T1000 (cell line): ENCODE measurements at places on chromosomes 2 and 18.

DNA sequence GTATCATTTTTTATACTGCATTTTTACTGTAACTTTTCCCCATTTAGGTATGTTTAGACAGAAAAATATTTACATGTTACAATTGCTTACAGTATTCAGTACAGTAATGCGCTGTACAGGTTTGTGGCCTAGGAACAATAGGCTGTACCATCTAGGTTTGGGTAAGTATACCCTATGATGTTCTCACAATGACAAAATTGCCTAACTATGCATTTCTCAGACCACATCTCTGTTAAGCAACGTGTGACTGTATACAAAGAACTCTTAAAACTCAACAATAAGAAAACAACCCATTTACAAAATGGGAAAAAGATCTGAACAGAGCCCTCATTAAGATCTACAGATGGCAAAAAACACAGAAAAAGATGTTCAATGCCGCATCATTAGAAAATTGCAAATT is 29.4 kb downstream of the FAM210A start:
- DNase-seq, result no peak

DNA sequence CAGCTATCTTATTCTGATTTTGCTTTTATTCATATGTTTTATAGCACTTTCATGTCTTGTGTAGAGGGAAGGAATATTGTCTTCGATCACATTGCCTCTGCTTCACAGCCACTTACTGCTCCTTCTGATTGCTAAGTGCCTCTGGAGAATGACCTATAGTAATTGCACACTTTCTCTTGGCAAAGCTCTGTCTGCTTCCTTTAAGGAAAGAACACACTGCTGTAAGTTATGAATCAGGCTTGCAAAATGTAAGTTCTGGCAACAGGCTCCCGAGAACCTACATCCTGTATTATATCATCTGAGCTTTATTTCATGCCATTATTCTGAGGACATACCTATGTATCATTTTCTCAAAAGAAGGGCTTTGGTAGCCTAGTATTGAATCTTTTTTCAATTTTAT is 170.7 kb downstream of the ZNF804A start:
- no peak for DNase-seq

GRCh38 chr2:99643787-99644418 is 154.1 kb upstream of the REV1 start:
- DNase-seq, result no peak

DNA sequence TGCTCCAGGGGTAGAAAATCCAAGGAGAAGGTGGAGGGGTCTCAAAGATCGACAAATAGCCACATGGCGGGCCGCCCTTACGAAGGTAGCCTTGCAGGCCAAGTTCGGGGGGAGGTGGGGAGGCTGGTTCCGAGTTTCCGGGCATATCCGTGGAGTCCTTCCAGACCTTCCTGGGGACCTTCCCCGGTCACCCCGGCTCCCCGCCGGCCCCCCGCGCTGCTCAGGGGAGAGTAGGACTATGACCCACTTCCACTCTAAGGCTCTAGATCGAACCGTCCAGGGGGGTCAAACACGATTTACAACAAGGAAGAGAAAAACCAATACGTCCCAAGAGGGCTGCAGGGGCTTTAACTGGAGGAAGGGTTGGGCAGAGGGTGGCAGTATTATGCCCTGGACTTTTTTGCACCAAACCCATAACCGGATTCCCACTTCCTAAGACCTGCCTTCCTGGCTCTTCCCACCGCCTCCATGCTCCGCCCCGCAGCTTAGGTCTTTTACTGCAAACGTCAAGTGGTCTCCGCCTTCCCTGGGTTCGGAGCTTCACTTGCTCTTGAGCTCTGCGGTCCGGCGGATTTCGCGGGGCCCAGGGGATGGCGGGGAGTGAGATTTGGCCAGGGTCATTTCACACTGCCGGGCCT is 779 bp upstream of the LYPD6 start:
- DNase-seq, result peak; percentile 63

- no peak for DNase-seq
Measured at GRCh38 chr2:69450735-69451416, 13.6 kb upstream of the NFU1 start.

DNA sequence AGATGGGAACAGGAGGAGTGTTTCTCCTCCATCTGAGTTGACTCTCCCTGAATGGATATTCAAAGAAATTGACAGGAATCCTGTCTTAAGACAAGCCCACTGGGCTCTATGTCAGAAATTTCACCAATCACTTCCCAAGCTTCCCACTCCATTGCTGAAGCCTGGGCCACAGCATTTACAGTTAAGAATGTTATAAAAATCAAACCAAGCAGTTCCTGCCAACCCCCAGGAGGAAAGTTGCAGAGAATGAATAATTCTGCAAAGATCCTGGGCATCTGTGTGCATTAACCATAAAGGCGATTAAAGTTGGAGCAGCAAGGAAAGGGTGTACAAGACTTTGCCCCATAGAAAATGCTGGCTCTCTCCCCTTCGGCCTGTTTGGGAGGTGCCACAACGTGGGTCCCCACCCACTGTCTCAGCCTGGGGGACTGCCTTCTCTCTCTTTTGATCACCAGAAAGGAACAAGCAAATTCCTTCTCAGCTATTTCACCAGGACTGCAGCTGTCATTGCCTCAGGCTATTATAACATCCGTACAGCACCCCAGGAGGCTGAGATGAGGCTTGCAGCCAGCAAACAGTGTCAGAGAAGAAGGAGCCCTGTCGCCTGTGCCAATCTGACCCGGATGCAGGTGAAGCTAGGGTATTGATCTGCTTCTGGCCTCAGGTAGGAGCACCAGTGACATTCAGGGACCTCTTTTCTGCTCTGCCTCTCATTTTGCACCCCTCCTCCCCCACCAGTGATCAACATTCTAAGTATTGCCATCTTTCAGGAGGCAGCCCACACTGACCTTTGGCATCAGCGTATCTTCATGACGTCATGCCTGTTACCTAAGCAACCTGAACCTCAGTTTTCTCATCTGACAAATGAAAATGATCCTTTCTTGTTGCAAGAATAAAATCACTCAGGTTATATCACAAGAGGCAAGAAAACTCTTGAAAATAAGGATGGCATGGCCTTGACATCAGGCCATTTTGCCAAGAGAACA is 219.0 kb downstream of the SH3BP4 start:
- DNase-seq, result peak; percentile 65

DNA sequence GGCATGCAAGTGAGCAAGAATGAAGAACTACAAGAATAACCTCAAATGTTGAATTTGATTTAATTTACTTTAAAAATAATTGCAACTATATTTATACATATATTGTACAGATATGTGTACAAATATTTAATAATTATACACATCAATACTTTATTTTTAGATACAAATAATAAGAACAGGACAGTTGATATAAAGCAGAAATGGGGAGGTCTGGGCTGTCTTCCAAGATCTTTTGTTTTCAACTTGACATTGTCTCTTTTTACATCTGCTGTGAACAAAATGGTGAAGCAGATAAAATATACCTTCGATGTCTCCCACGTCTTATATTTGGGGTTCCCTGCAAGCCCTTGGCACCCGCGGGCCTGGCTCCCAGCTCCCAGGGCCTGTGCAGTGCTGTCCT is 231.3 kb upstream of the RBBP8 start:
- no peak for DNase-seq

GRCh38 chr18:75844146-75844545 is 416.6 kb upstream of the SMIM21 start:
- no peak for DNase-seq

DNA sequence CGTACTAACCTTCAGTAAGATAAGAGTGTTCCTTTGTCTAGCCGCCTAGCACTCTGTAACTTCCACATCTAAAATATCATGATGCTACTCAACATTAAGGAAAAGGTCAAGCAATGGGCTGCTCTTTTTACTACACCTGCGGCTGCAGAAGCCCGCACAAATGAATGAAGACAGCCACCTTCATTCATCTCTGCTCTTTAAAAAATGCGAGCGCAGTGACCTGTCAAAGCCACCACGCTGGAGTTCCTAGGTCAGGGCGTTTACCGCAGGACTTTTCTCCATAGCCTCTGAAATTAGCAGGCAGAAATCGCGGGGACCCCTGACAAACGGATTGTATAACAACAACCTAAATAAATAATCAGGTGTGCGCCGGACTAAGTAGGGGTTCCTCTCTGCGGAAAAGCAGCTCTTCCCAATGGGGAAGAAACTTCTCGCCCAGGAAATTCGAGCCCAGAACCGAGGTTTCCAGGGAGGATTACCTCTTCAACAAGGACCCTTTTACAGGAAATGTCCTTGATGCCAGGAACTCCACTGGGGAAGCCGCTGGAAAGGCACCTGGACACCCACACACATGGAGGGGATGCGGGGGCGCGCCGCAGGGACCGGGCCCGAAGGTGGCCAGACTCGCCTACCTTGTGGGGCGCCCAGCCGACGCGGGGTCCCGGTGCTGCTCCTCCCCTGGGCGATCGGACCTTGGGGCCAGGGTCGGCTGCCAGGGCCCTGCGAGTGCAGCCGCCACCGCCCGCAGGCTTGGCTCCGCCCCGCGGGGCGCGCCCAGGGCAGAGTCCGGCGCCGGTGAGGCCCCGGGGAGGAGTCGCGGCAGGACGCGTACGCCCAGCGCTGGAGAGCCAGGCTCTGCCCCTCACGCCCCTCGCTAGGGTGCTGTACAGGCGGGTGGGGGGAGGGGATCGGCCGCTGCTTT is at the start of gene CCDC68:
Gene CCDC68 (minus strand): TSS at position 758 of the 922 bp plus-strand sequence. CDS start 16,670 bp downstream, outside the sequence.
- no peak for DNase-seq

GRCh38 chr2:219291394-219291793 is 12.2 kb downstream of the DNAJB2 start:
- DNase-seq, result no peak

- DNase-seq, result no peak
Measured at GRCh38 chr18:657311-658000, at the start of gene TYMS. Gene TYMS (plus strand): TSS chr18:657653. CDS start chr18:657743, 90 bp downstream.
